ENCODE measurements at places on chromosomes 2 and 18.

DNA sequence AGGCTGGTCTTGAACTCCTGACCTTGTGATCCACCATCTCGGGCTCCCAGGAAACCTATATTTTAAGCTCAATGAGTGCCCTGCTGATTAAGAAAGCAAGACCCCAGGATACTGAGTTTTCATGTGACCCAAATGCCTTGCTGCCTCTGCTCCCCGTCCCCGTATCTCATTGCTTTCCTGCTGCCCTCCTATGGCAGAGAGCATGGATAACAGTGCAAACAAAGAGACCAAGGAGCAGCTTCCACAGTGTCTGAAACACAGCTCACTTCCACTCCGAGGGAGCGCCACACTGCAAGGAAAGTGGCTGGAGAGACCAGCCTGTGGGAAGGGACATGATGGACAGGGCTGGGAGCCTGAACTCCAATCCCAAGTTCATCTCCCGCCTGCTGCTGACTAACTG lies 246.8 kb downstream of the TMEM182 start:
- DNase-seq = no peak

- DNase-seq = no peak
These were observed 385.0 kb downstream of the DSEL start for GRCh38 chr18:67131498-67131897.

- no peak for DNase-seq
These were observed 111.5 kb downstream of the MDH1 start for GRCh38 chr2:63700271-63700670.

- no peak for DNase-seq
These were observed 35.4 kb upstream of the STK17B start for GRCh38 chr2:196206804-196207203.

DNA sequence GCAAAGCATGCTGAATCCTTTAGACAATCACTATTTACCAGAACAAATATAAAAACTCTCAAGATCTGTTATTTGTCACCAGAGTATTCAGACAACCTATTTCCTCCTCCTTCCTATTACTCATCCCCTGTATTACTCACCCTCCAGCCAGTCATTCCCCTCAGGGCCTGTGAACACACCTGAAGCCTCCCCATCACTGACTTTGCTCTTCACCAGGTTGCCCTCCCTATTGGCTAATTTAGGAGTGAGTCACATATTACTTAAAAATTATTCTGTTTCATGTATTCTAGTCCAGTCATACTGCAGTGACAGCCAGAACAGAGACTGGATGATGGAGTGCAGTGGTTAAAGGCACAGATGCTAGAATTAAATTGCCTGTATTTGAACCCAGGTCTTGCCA lies 3.7 kb upstream of the ATG16L1 start:
- peak; percentile 53 for DNase-seq

DNA sequence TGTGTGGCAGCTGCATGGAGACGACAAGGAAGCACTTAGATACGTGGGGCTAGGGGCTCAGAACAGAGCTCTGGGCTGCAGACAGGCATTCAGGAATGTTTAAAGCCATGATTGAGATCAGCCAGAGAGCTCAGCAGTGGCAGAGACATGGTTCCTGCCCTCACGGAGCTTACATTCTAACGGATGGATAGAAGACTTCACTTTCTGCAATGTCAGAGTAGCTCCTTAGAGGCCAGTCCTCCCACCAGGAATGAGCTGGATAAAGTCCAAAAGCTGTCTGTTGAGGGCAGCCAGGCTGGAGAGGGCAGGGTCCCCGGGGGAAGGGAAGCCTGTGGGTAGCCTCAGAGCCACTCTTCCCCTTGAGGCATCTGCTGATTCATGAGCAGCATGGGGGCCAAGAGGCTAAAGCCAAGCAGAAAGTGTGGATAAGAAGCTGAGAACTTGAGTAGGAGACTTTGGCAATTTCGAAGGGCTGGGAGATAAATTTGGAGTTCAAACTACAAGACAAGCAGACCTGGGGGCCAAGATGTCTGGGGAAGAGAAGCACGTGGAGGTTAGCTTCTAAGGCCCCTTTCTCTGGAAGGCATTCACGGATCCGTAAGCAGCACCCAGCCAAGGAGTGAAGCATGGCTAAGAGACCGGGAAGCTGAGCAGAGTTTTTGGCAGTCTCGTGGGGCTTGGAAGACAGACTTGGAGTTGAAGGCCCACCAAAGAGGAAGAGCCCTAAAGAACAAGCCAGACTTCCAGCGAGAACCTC lies 9.7 kb upstream of the CIB4 start:
- DNase-seq = no peak

DNA sequence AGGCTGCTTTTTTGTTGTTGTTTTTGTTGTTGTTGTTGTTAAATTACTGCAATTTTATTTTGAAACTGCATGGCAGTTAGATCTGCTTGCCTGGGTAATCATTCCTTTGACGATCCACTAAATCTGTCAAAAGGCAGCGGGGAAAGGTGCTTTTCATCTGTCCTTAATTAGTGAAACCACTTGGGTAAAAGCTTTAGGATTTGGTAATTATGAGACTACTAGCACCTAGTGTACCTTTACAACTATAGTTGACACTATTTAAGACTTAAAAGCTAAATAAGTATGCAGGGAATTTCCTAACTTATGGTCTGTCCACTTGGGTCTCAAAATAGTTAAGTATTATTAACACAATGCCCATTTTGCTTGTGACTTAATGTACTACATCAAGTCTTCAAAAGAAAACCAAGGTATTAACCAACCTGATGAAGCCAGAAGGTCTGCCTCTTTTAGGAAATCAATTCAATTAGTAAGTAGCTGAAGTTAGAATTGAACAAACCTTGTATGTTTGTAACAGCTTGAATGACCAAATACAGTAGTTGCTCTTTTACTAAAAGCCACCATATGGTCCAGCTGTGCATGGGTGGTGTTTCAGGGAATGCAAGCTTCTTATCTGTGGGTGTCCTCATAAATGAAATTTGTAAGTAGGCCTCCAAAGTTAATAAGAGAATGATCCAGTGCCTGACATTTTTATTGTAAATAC lies 44.8 kb downstream of the NAB1 start:
- DNase-seq = no peak

DNA sequence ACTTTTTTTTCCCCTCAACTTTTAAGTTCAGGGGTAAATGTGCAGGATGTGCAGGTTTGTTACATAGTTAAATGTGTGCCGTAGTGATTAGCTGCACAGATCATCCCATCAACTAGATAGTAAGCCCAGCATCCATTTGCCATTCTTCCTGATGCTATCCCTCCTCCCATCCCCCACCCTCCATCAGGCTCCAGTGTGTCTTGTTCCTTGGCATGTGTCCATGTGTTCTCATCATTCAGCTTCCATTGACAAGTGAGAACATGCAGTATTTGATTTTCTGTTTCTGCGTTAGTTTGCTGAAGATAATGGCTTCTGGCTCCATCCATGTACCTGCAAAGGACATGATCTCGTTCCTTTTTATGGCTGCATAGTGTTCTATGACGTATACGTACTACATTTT lies 47.2 kb upstream of the STON1 start:
- DNase-seq = no peak

DNA sequence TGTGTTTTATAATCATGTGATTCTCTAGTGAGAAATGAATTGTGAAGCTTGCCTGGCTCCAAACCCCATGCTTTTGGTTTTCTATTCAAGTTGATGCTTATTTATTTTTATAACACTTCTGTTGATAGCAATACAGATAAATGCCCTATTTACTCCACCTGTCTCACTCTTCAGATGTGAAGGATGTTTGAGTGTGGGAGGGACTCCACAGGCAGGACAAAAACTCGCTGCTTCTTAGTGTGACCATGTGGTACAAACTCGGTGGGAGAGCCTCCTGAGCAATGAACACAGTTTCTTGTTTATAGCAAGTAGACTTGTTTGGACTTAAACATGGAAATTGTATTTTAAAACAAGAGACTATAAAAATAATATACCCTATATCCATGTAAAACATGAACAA lies 219.7 kb downstream of the GULP1 start:
- no peak for DNase-seq

- no peak for DNase-seq
These were observed 130.6 kb downstream of the TWIST2 start for GRCh38 chr2:238978497-238978896.

DNA sequence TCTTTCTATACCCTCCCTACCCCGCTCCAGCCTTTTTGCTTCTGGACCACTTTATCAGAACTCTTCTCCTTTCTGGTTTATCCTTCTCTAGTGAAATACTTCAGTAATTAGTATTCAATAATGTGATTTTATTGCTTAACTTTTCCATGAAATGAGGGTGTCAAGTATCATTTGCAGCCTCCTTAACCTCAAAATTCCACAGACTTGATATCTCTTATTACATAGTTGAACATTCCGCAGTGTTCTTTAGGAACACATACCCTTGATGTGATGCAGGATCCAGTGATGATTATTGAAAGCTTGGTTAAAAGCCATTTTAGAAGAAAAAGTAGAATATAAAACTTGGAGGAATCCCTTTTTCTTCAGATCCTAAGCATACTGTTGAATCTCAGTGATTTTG lies 94.8 kb downstream of the GREB1L start:
- no peak for DNase-seq

DNA sequence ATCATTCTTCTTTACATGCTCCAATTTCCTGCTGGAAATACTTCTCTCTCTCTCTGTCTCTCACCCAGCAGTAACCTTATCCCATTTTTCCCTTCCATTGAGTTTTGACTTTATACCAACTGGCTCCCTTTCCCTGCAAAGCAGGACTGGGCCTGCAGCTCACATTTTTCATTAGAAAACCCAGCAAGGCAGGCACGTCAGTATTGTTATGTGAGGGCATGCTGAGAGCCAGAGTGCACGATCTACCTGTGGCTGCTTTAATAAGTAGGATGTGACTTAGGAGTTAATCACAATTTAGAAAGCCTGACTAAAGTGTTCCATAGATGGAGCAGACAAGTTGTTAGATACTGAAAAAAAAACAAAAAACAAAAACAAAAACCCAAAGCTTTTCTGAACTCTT lies 5.2 kb upstream of the NDUFV2 start:
- DNase-seq = no peak

- DNase-seq = no peak
These were observed 1.6 kb downstream of the ATOH8 start for GRCh38 chr2:85755122-85756027.

DNA sequence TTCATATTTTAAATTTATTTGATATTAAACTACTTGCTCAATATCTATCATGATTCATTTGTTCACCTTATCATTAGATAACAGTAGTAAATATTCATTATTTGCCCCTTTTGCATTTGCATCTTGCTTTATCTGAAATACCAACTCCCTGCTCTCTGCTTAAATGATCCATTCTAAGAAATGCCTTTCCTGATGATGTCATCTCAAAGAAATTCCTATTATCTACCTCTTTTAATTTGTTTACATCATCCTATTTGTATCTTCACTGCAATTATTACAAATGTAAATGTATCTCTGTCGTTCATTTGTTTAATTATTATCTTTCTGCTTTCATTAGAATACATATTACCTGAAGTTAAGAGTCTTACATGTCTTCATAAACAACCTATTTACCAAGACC lies 549.9 kb downstream of the CBLN2 start:
- no peak for DNase-seq

- no peak for DNase-seq
These were observed 169.1 kb downstream of the ATAD2B start for GRCh38 chr2:23757686-23758433.

DNA sequence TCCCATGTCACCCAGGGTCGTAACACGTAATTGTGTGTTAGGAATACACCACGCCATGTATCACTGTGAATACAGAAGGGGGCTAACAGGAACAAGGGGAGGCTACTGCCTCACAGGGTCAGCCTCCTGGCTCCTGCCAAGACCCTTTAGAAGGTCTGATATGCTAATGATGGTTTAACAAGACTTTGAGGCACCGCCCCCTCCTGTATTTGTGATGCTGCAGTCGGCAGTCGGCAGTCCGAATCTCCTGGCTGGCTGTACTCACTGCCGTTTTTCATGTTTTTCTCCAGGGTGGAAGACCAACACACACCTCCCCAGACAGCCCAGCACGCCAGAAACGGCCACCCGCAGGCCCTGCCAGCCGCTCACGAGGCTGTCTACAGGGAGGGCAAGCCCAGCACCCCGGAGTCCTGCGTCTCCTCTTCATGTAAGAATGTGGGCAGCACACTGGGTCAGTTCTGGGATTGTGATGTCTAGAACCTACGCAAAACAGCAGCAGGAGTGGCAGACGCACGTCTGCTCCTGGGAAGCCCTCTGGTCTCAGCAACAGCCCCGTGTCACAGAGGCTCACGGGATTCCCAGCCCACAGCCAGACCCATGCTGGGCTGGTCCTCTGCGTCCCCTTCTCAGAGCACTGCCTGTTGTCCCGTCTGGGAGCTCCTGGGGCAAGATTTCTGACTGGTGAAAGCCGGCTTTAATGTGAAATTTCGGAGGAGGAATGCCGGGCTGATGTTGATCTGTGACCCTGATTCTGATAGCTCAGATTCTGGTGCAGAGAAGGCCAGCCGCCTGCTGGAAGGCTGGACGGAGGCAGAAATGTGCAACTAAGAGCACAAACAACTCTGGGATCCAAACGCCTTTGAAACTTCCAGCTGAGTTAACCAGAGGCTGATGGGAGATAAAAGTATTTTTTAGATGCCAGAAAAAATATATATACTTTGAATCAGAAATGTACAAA lies 39.7 kb upstream of the B3GNT7 start:
- DNase-seq = no peak

DNA sequence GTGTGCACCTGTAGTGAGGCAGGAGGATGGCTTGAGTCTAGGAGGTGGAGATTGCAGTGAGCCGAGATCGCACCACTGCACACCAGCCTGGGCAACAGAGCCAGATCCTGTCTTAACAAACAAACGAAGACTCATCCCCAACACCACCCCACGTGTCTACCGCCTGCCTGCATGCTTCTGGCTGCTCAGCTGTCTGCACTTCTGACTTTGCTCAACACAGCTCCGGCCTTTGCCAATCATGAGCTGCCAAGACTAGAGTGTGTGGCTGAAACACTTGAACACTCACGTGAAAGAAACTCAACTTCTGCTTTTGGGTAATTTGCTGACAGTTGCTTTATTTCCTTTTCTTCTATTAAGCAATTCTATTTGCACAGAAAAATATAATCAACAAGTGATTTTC lies 32.1 kb upstream of the SP3 start:
- peak; percentile 86 for DNase-seq

- DNase-seq = no peak
These were observed 15.8 kb downstream of the SNED1 start for GRCh38 chr2:241014224-241014623.

- no peak for DNase-seq
These were observed 11.9 kb upstream of the SLC40A1 start for GRCh38 chr2:189592353-189592984.

- no peak for DNase-seq
These were observed 2.9 kb downstream of the IL18R1 start for GRCh38 chr2:102358496-102358895.

DNA sequence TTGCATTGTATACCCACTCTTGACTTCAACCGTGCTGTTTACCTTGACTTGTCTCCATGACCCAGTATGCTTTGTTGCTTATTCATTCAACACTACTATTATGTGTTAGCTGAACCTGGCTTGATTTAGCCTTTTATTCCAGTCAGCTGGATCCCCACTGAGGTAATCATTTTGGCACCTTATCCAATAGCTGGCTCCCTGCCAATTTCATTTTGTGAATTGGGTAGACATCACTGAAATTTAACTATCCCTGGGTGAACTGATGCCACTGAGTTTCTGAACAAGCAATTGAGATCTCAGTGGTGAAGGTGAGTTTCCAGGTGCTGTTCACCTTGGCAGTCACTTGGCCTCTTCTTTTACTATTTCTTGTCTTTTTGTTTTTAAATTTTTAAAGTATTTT lies 584.3 kb downstream of the ADCYAP1 start:
- DNase-seq = no peak

Data from CD4-positive, alpha-beta T cell treated with Interleukin-4 for 1 hour (primary cell).